ENCODE measurements at places on chromosomes 11 and 22.

- DNase-seq: no peak
These were observed 802.3 kb downstream of the CNTN5 start for GRCh38 chr11:99822846-99823565.

GRCh38 chr22:30348809-30349208 lies 7.9 kb downstream of the SF3A1 start:
- peak; percentile 55 for DNase-seq

GRCh38 chr11:1088927-1089737 lies 14.5 kb downstream of the MUC2 start:
- no peak for DNase-seq

DNA sequence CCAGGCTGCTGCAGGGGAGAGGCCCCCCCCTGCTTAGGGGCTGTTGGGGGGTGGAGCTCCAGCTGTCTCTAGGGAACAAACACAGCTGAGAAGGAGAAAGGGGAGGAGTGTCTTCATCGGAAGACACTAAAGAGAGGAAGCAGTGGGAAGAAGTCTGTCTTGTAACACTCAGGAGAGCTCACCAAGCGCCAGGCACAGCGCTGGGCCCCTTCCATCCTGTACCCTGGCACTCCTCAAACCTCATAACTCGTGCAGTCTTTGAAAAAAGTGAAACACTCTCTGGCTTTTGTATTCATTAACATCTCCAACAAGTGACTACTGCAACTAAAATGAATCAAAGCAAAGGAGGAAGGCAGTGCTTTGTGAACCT lies 67.4 kb upstream of the PRDM11 start:
- no peak for DNase-seq

- DNase-seq: no peak
These were observed 29.5 kb downstream of the CD82 start for GRCh38 chr11:44595006-44595405.

DNA sequence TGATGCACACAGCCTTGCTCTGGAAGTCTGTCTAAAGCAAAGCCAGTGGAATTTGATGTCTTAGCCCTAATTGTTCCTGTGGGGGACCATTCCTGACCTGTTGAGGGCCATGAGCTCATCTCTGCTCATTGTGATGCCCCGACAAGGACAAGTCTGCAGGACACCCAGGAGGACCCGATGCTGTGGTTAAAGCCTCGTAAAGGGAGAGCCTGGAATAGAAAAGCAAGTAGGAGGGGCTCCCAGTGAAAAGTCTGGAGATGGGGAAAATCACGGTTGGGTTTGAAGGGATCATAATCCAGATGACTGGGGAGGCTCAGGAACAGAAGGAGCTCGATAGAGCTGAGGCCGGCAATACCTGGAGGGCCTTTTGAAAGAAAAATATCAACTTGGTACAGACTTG lies 98.5 kb upstream of the RAG2 start:
- no peak for DNase-seq

DNA sequence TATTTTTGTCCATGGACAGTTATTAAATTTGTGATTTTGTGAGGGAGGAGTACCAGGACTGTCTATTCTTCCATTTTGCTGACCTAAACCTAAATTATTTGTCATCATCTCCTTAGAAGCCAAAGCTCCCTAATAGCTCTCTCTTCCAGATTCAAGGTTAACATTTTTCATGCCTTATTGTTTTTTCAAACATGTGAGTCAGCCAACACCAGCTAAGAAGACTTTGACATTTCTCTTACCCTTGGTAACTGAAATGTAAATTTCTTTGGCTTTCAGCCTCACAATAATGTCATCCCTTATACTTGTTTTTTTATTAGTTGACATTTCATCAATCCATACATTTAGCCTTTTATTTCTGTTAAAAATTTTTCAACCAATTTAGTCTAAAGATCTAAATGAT lies 19.2 kb downstream of the OR52E1 start:
- no peak for DNase-seq

DNA sequence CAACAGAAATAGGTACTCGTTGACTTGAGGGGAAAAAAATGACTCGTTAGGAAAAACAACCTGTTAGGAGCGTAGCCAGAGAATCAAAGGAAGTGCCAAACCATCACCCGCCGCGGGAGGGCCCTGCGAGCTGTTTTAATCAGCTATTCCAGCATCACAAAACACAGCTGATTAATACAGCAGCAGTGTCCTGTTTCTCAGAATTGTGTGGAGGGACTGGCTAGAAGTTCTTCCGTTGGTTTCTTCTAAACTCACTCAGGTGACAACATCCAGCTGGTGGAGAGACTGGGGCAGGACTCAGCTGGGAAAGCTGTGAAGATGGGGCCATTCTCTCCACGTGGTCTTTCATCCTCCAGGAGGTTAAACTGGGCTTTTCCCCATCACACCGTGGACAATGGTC lies 28.0 kb downstream of the HSPA8 start:
- DNase-seq: no peak

- DNase-seq: no peak
These were observed 85.2 kb upstream of the MYOD1 start for GRCh38 chr11:17633987-17634775.

DNA sequence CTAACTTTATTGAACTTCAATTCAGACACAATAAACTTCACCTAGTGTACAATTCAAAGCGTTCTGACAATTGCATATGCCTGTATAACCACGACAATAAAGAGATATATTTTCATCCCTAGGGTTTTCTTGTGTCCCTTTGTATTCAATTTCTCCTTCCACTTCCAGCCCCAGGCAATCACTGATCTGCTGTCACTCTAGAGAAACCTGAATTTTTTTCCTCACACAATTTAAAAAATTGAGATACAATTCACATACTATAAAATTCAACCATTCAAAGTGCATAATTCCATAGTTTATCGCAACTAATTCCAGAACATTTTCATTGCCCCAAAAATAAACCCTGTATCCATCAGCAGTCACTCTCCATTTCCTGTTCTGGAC lies 116.6 kb downstream of the MRTFA start:
- no peak for DNase-seq

- DNase-seq: no peak
These were observed 40.7 kb downstream of the POU2F3 start for GRCh38 chr11:120280600-120281051.

DNA sequence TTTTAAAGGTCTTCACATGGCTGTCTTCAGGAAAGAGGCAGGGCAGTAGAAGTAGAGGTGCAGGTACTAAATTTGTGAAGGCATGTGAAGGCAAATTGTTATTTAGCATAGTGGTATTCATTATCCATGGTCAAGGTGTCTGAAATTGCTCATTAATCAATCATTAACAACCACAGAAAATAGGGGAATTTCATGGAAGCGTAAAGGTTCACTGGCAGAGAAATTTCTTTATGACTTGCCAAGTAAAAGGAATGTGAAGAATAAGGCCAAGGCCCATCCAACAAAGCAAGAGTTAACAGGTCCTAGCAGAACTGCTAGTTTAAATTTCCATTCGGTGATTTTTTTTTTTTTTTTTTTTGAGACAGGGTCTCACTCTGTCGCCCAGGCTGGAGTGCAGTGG lies 59.0 kb downstream of the RSF1 start:
- no peak for DNase-seq

DNA sequence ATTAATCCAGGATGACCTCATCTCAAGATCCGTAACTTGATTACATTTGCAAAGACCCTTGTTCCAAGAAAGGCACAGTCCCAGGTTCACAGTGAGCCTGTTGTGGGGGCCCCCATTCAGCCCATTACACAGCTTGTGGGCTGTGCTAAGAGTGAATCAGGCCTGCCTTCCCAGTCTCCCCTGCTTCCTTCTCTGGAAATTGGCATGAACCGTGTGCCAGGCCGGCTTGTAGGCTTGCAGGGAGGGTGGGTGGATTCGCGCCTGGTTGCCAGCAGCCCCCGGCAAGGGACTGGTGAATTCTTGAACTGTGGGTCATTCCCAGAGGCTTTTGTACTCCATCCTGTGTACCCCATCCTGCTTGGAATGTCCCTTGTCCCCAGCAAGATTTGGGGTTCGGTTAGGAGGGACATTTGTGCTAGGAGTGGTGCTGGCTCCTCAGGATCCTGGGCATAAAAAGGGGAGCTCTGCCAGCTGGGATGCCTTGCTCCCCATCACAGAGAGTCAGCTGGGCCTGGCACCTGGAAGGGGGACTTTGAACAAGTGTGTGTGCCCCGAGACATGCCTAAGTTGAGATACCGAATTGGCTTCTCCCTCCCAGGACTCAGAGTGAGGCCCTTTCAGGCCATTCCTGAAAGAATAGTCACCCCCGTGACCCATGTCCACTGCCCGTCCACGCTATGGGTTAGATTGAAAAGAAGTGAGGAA lies 818.2 kb downstream of the BRD1 start:
- no peak for DNase-seq

- DNase-seq: no peak
These were observed 709 bp downstream of the FTH1 start for GRCh38 chr11:61966734-61967115.

- no peak for DNase-seq
These were observed 11.1 kb upstream of the TAB1 start for GRCh38 chr22:39388261-39389011.

- DNase-seq: no peak
These were observed 7.3 kb upstream of the TP53I11 start for GRCh38 chr11:44957776-44958564.

- DNase-seq: no peak
These were observed 42.6 kb downstream of the SC5D start for GRCh38 chr11:121334973-121335710.

DNA sequence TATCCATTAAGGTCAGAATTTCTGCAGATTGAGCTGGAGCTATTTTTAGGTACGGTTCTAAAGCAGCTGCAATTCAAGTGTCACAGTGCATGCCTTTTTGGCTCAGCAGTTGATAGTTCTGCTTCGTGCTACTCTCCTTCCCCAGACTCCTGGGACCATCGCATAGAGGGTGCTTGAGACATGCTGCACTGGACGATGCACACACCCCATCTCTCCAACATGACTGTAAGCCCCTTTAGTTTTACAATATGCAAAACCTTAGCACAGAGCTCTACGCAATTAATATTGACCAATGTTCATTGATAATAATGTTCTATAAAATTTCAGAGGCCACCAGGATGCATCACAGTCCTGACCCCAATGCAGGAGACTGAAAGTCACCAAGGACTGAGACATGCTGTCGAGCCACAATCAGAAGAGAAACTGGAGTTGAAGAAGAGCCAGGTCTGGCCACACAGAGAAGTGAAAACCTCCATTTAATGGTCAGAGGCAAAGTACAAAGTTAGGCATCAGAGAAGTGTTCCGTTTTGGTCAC lies 120.9 kb upstream of the ZC3H12C start:
- no peak for DNase-seq

DNA sequence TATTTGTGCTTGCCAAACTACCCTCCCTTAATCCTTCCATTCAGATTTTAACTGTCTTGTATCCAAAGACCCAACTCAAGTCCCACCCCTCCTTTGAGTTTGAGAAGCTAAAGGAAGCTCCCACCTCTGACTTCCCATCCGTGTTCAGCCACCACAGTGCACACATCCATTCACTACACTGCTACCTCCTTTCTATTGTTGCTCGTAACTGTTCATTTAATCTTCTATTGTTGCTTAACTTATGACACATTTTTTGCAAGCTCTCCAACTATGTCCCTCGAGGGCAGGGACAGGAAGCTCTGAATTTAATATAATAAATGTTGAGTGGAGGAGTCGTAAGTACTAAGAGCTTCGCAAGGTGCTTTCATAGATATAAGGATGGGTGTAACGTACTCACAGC lies 10.4 kb downstream of the LARGE1 start:
- DNase-seq: no peak

- DNase-seq: no peak
These were observed 314.4 kb downstream of the CASP12 start for GRCh38 chr11:104583857-104584256.

GRCh38 chr11:15828215-15828853 lies 528.0 kb downstream of the SOX6 start:
- DNase-seq: no peak

- DNase-seq: peak; percentile 49
These were observed 9.7 kb downstream of the ADAMTS8 start for GRCh38 chr11:130418756-130419155.

- no peak for DNase-seq
These were observed 26.5 kb upstream of the KRTAP5-7 start for GRCh38 chr11:71500601-71501021.

GRCh38 chr22:33717694-33718396 lies 202.4 kb downstream of the LARGE1 start:
- no peak for DNase-seq

DNA sequence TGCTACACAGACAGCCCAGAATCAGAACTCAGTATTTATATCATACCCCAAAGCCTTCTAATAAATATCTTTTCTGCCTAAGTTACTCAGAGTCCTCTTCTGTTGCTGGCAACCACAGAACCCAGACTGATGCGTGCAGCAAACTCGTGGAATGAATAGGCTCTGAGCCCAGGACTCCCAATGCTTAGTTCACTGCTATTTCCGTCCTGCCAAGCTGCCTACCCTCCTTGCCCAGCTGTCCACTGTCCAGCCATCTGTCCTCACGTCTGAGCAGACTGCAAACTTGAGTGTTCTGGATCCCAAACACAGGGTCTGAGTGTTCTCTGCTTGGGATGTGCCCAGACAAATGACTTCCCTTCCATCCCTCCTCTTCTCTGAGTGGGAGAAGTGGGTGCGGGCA lies 19.4 kb downstream of the PTPN5 start:
- DNase-seq: no peak

GRCh38 chr11:31620434-31620833 lies 110.9 kb downstream of the ELP4 start:
- DNase-seq: no peak

DNA sequence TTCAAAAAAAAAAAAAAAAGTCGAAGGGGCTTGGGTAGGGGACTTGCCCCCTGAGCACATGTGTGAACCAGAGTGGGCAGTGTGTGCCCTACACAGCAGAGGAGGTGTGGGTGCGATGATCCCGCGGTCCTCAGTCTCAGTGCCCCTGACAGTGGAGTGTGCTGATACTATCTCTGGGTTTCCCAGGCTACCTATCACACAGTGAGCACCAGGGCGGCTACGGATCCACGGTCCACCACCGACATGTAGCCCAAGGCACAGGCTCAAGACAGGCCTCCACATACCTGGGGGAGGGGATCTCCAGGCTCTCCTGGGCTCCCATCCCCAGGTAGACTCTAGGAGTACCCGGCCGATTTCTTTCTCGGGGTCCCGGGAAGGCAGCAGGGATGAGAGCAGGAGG lies 9.1 kb downstream of the B3GAT1 start:
- DNase-seq: no peak

DNA sequence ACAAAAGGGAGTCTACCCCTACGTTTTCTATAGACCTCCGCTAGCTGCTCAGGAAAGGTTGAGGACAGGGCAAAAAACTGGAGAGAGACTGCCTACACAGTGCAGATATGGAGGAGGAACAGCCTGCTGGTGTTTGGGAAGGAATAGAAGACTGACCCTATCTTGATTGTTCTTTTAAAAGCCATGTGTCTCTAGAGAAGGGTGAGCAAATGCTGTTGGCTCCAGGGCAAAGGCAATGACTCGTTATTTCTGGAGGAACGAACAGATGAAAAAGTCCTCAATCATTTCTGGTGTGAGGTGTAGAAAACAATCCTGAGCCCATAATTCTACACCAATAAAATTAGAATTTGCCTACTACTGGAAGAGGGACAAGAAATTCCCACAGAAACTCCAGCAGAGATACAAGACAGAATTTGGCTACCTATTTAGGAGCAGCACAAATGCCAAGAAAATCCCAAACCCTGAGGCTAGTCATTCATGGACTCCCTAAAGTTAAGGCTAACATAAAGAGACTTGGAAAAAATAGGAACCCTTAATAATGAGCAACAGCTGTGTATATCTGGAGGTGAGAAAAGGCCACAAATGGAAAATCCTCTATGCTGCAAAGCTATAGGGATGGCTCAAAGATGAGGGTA lies 1206.3 kb upstream of the CNTN5 start:
- DNase-seq: no peak

Measured in GM04504 (cell line).